ENCODE measurements at places on chromosomes 5 and 9.

DNA sequence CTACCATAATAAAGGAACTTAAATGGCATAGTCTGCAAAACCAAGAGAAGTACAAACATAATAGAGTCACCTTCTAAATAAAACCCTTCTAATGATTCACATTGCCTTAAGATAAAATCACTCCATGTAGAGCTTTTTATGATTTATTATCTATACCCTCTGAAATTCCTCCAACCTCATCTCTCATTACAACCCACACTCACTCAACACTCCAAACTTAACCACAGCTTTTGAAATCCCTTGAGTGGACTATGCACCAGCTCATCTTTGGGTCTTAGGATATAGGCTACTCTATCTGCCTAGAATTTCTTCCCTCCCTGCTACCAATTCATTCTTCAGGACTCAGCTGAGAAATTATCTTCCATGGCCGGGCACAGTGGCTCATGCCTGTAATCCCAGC lies 122.5 kb downstream of the CETN3 start:
- DNase-seq: no peak

DNA sequence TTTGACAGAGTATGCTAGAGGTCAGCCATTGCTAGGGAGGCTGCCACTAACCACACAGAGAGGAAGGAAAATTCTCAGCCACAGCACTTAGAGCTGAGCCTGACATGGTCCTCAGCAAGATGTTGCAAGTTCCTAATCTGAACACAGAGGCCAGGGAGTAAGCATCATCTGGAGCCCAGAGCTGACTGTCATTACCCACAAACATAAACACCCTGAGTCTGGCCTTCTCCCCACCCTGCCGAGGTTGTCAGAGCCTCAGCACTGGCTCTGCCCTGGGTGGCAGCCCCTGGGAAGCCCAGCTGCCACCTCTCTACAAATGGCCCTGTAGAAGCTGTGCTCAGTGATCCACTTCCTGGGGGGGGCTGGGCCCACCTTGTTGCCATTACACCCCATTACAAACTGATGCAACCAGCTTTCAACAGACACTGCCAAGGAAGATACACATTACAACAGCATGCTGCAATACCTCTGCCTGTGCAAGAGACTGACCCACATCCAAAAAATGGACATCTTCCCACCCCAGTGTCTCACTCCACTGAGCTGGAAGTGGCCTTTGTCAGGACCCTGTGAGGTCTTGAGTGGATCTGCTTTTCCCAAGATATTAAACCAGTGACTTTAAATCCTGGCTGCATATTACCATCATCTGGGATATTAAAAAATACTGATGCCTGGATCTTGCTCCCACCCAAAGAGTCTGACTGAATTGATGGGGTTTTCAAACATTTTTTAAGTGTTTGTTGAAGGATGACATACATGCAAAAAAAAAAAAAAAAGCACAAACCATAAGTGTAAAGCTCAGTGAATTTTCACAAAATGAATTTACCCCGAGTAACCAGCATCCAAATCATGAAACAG lies 33.0 kb downstream of the IRF1 start:
- DNase-seq: no peak

DNA sequence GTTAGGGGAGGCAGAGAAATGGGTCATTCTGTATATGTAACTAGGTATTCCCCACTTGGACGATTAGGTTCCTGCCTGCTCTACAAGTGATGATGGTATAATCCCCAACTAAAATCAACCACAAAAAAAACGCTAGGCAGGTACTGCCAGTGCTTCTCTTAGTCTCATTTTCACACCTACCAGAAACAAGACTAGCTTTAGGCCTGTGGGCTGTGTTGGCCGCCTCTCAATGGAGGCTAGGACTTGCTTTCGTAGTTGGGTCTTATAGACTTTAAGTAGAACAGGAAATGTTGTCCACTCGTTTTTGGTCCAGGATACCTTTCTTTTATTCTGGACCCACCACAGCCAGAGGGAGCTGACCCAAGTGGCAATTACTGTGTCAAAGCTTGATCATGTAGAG lies 111.8 kb downstream of the UNC13B start:
- DNase-seq: no peak

- no peak for DNase-seq
These were observed 816.5 kb downstream of the EFNA5 start for GRCh38 chr5:106854105-106854687.

- DNase-seq: no peak
These were observed 17.1 kb downstream of the C6 start for GRCh38 chr5:41196197-41196596.

- no peak for DNase-seq
These were observed 648.0 kb downstream of the BRINP1 start for GRCh38 chr9:118721276-118721675.

GRCh38 chr5:30438785-30439184 lies 754.7 kb upstream of the CDH6 start:
- no peak for DNase-seq

GRCh38 chr5:140041492-140042392 lies 1.4 kb downstream of the NRG2 start:
- DNase-seq: no peak

DNA sequence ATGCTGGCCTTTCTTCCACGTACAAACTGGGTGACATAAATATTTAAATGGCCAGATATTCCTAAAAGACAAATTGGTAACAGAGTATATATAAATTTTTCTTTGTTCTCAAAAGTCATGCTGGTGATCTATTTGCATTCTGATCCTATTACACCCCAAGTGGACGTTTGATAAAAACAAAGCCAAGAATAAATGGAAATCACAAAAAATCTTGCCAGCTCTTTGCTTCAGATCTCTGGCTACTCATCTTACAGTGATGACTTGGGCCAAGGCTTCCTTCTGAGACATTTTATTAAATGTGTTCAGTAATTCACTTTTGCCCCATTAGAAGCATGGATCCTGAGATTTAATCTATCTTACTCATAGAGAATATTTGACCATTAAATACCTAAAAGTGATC lies 444.3 kb upstream of the PIK3R1 start:
- no peak for DNase-seq

DNA sequence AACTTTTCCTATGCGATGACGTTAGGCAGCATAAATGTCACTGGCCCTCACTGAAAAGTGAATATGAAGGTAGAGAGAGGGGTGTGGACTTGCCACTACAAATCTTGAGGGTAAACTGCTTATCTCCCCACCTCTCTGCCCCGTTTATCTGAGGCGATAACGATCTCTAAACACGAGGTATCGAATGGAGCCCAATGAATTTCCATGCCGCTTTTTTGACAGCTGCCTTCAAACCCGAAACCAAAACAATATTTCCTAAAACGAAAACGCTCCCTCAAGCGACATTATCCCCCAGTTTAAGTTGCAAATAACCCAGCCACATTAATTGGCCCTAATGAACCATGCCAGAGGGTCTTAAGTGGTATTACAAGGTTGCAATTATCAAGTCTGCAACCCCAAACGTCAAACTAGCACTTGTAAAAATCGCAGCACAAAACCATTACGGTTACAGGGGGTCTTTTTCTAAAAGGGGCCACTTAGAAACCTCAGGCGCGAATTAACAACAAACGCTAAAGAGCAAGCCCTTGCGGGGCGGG lies 1.4 kb downstream of the NR3C1 start:
- DNase-seq: no peak

GRCh38 chr9:109447329-109448076 lies 50.6 kb downstream of the PTPN3 start:
- DNase-seq: no peak

DNA sequence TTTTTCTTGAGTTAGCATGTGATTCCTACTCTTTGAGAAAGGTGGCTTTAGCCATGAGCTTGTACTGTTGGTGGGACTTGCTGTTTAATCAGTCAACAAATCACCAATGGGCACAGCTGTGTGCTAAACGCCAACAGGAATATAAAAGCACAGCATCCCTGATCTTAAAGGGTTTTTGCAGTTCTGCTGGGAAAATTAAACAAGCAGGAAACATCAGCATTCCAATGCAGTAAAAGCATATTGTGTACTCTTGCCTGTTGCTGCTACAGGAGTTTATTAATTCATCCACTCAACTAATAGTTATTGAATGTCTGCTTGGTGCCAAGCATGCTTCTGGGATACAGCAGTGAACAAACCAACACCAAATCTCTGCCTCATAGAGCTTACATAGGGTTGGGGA lies 27.4 kb upstream of the F2RL1 start:
- DNase-seq: no peak

DNA sequence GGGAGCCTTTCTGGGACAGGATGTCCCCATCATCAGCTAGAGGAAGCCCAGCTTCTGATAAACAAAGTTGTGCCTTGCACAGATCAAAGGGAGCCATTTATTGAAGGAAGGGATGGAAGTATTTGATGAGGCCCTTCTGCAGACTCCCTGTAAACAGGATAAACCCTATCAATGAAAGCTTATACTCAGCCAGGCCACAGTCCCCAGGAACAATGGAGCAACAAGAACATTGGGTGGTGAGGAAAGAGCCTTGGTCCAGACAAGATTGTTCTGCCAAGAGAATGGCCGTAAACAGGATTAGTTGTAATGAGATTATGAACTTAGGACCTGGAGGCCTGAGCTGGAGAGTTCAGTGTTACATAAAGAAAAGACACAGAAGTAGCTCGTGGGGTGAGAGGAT lies 40.5 kb upstream of the LIFR start:
- no peak for DNase-seq

GRCh38 chr9:109868207-109868606 lies 88.2 kb downstream of the PALM2AKAP2 start:
- no peak for DNase-seq

GRCh38 chr5:159186319-159186718 lies 23.0 kb downstream of the RNF145 start:
- no peak for DNase-seq

GRCh38 chr5:142979636-142980035 lies 209.5 kb downstream of the ARHGAP26 start:
- no peak for DNase-seq

DNA sequence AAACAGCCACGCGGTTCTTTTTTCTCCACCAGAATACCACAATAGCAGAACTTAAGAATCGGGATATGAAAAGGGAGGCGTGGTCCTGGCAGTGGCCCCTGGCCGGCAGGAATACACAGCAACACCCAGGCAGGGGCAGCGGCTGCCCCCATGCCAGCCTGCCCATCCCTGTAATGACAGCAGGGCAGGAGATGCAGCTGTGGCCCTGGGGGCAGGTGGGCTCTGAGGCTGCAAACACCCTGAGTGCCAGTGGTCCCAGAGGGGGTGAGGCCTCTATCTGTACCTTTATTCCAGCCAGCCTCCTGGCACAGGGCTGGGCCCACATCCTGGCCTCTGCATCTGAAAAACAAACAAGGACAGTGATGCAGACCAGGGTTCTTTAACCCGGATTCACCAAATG lies 12.4 kb downstream of the DIPK1B start:
- no peak for DNase-seq

DNA sequence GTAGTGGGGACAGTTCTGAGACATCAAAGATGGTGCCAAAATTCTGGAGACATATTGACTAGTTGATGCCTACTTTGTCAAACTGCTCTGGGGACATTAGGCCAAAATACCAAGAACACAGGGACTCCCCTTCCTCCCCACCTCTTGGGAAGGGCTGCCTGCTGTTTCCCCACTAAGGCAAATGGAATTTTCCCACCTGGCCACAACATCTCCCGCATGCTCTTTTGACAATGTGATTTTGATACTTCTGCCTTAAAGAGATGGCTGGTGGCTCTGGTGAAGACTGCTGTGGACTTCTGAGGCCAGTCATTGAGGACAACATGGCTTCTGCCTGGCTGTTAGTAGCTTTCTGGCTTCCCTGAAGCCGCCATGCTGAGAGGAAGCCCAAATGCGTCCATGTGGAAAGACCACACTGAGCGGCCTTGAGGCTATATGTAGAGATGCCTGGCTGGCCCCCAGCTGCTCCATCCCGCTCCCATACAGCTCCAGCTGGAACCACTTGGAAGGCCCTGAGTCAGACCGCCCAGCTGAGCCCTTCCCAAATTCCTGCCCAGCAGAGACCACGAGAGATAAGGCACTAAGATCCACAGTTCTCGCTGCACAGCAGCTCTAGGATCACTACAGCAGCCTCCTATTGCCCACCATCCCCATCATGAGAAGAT lies 226.7 kb downstream of the SYK start:
- no peak for DNase-seq

DNA sequence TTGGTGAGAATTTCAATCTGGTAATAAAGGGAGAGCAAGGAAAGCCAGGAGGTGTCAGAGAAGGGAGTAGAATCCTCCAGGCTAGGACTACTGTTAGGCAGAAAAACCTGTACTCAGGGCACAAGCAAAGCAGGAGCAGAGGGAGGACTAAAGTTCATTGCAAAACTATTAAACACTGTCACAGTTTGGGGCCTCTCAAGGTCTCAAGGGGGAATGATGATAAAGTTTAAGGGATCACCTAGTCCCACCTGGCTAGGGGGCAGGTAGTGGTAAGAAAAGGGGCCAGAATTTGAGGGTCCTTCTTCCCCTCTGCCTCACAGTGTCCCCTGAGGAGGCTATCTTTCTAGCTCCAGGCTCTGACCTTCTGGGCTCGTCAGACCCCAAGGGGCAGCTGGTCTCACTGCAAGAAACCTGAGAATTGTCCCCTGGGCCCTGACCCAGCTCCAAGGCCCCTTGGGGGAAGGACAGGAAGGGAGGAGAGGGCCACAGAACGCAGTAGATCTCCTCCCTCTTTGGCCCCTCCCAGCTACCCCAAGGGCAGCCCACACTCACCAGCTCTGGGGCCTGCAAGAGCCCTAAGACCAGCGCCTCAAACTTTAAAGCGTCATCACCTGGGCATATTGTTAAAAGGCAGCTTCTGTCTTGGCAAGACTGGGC lies 974 bp downstream of the CCDC69 start:
- peak; percentile 40 for DNase-seq

DNA sequence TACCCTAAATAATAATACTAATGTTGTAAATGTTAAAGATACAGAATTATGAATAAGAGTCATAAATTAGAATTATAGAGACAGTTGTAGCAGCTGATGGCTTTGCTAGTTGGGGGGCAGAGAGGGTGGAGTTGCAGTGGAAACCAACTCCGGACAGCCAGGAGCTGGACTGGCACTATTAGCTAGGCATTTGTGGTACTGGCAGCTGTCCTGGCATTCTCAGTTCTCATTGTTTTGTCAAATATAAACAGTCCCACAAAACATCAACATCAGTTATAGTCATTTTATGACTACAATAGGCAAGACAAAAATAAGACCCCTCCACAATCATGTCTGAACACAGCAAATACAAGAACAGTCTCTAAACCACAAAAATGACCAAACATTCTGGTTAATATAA lies 2.8 kb upstream of the FBXL17 start:
- no peak for DNase-seq

Measured in activated CD4-positive, alpha-beta T cell treated with anti-CD3 and anti-CD28 coated beads for 24 hours (primary cell).